ENCODE measurements at places on chromosomes 11 and 22. TPM values are rescaled to one million over a fixed set of nuclear protein-coding genes. Genes with fewer than 3 reads are reported as not detected.

Gene NXPE4
- total RNA-seq = not detected

Gene IGF2
- 42.0 TPM for total RNA-seq

Gene BTBD18
- not detected for total RNA-seq

Gene FXYD2
- total RNA-seq = not detected

Gene ZNF280A
- not detected for total RNA-seq

Gene JAML
- not detected for total RNA-seq

Gene RRP8
- 11.9 TPM for total RNA-seq

Gene C22orf15
- 0.52 TPM for total RNA-seq

Gene SCN2B
- total RNA-seq = 0.48 TPM

Gene SPINDOC
- total RNA-seq = 24.4 TPM

Gene POTEH
- not detected for total RNA-seq

Gene MMP7
- total RNA-seq = not detected

Gene MAPK8IP2
- total RNA-seq = 0.24 TPM

Gene CADM1
- total RNA-seq = 19.9 TPM

Gene LSP1
- total RNA-seq = 1.2 TPM

Gene B3GAT1
- not detected for total RNA-seq

Gene CD82
- total RNA-seq = 86.1 TPM

Gene LRRC74B
- total RNA-seq = not detected

Gene CYTH4
- 0.39 TPM for total RNA-seq

Gene LINC01488
- total RNA-seq = not detected

Gene SCGB1A1
- not detected for total RNA-seq

Gene MYBPC3
- total RNA-seq = not detected

Gene NRXN2
- total RNA-seq = not detected

Gene AKIP1
- 25.0 TPM for total RNA-seq

Gene MMP1
- 861 TPM for total RNA-seq

Gene MFNG
- total RNA-seq = not detected

Gene FAT3
- total RNA-seq = 0.40 TPM

Gene KLHL35
- total RNA-seq = 2.6 TPM

Gene CASP5
- not detected for total RNA-seq

Gene SLC22A25
- total RNA-seq = not detected

Gene TNNT3
- 12.1 TPM for total RNA-seq

Data from epithelial cell of alveolus of lung (primary cell).